Stimulated activated CD4-positive, alpha-beta T cell treated with anti-CD3 and anti-CD28 coated beads, Interleukin-4, amount 100 ng/mL, for 48 hours (primary cell): ENCODE measurements at places on chromosomes 7 and 10.
A peak's percentile ranks its signal among the peaks of the same experiment; 100 is the strongest.

DNA sequence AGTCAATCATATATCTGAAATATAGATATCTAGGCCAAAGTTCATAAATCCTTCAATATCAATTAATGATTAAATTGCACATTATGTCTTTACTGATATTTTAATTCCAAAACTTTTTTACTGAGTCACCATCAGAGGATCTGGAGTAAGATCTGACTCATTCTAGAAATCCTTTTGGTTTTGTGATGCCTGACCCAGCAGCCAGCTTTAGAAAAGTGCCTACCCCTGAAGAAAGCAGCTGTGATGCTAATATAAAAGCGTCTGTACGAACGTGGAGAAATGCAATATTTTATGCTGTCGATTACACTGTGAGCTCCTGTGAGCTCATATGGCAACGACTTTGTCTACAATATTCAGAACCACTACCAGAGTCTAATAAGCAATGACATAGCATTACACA, 142.5 kb upstream of the LRRTM3 start:
- no peak for DNase-seq

DNA sequence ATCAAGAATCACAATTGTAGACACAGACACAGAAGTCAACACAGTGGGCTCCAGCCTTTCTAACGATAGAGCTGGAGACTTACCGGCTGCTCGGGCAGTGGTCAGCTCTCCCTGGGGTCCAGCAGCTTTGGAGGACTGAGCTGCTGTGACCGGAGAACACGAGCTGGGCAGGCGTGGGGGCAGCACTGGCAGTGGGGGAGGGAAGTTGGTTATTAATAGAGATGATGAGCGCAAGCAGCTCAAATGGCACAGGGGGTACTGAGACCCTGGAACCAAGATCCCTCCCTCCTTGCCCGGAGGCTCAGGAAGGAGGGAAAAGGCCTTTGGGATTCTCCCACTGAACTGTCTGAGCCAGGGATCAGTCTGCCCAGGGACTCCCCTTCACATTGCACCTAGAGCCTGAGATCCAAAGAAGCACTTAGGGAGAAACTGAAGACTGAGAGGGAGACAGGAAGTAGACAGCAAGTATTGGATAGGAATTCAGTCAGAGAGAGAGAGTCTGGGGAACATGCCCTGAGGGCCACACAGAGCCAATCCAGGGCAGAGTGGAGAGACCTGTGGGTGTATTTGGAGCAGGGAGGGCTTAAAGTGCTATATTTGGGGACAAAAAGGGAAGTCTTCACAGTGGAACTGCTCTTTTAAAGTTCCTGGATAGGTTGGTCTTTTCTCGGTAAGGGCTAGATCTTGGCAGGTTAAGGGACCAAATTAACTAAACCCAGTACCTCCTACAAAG, at the start of gene MYOZ1:
Gene MYOZ1, minus strand, starts transcription at position 147 of the 733 bp plus-strand sequence. CDS start 1,457 bp downstream, outside the sequence.
- DNase-seq, result no peak

DNA sequence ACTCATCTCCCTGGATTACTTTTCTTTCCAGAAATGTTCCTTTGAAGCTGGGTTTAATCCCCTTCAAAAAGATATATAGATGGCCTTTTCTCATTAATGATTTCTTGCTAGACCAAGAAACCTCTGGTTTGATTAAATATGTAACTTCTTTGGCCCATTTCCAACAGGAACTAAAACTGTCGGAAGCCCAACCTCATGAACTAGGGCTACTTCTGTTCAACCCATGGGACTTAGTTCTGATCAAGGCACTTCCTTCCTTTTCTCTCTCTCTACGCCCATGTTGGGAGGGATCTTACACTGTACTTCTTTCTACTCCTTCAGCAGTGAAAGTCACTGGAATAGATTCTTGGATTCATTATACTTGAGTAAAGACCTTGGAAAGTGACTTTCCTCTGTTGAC, 83.6 kb downstream of the TMEM106B start:
- no peak for DNase-seq

DNA sequence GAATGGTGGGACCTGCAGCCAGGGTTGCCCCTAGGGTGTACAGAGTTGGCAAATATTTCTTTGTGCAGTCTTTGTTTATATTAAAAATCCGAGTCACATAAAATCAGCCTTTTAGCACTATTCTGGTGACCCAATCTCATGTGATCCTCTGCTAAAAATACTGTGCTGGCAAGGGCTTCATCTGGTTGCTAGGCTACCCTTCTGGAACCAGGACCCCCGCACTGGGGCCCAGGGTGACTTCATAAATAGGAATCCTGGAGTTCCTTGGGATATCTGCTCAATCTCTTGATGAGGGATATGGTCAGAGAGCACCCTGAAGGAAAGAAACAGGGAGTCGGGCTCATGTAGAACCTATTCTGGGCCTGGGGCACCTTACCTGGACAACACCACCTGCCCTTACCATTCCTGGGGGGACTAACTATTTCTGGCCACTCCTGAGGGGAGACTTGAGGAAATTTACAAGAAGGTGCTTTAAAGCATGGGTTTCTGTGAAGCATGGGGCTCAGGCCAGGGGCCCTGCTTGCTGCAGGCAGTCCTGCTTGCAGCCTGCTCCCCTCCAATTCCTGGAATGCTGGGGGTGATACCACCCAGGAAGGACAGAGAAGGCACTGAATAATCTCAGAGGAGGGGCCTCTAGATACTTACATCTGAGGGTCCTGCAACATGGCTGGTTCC, 44.7 kb downstream of the SH2D4B start:
- no peak for DNase-seq

DNA sequence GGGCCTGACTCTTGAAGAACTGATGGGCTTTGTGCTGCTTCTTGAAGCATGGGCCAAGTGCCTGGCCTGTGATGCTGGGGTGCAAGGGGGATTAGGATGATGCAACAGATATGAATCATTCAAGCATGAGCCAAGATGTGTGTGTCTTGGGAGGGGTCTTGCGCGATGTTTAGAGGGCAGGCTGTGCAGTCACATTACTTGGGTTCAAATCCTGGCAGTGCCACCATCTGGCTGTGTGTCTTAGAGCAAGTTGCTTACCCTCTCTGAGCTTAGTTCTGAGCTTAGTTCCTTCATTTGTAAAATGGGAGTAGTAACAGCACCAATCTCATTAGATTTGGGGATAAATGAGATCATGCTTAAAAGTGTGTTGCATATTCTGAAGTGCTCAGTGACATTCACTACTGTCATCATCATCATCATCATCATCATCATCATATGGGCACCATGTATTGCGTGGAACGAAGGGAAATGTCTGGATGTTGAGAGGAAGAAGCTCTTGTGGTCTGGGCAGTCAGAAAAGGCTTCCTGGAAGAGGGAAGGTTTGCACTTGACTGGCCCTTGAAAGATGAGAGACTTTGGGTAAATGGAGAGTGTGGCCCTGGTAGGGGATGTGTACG, 9.3 kb downstream of the UNC5B start:
- DNase-seq, result no peak

GRCh38 chr10:4867109-4867519, 41.1 kb downstream of the AKR1E2 start:
- DNase-seq, result no peak

DNA sequence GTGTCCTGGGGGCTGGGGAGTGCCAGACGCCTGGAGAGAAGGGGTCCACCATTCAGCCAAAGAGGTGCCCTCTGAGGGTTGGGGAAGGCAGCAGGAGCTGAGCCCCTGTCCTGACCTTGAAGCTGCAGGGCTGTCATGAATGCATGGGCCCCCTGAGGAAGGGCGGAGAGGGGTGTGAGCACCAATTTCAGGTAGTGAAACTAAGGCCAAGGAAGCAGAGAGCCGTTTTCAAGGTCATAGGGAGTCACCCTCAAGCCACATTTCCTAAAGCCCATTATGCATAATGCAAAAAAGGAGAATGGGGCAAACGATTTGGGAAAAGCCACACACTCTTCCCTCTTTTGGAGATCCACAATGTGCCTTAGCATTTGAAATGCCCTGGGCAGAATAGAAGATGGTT, 37.2 kb downstream of the FIGNL1 start:
- no peak for DNase-seq

GRCh38 chr7:40502359-40502758, 367.6 kb downstream of the SUGCT start:
- DNase-seq, result no peak

GRCh38 chr10:98224509-98224908, 43.5 kb downstream of the LOXL4 start:
- no peak for DNase-seq

GRCh38 chr7:151087245-151088018, 1.2 kb downstream of the AGAP3 start:
- DNase-seq, result peak; percentile 26

DNA sequence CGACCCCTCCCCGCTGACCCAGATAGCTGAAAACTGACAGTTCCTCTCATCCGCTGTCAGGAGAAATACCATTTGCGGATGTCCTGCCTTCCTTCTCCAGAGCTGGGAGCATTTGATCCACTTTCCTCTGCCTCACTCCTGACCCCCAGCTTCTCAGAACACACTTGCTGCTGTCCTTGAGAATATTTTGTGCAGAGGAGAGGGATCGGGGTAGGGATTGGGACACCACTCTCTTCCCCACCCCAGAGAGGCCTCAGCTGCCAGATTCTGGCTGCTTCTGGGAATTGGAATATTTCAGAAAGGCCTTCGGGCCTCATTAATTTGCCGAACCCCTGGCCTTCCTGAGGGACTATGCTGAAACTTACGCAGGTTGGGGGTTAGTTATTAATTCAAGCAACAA, 97.0 kb downstream of the C10orf105 start:
- DNase-seq, result no peak

- no peak for DNase-seq
These were observed 25.6 kb upstream of the ERCC6 start for GRCh38 chr10:49564461-49565009.

GRCh38 chr7:69736126-69736810, 138.0 kb downstream of the AUTS2 start:
- no peak for DNase-seq

- no peak for DNase-seq
These were observed 134.3 kb downstream of the ARL4A start for GRCh38 chr7:12821746-12822145.

GRCh38 chr7:45890902-45891461, 2.7 kb downstream of the IGFBP1 start:
- DNase-seq, result no peak

GRCh38 chr7:3092468-3092867, 48.8 kb upstream of the CARD11 start:
- DNase-seq, result peak; percentile 40

GRCh38 chr7:138074540-138074939, 1.7 kb upstream of the AKR1D1 start:
- DNase-seq, result no peak

DNA sequence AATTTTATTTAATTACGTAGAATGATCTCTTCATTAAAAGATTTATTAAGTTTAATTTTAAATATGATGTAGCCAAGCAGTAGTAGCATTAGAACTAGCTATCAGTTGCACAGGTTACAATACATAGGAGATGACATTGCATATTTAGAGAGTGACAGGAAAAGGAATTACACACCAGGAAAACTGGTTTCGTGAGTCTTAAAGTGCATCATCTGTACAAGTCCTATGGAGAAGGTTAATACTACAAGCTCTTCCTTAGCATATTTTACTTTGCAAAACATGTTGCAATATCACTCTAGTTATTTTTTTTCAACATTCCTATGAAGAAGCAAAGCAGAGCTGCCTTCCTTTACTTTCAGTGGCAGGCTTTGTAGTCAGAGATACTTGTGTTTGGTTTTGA, 20.2 kb upstream of the SEM1 start:
- no peak for DNase-seq

DNA sequence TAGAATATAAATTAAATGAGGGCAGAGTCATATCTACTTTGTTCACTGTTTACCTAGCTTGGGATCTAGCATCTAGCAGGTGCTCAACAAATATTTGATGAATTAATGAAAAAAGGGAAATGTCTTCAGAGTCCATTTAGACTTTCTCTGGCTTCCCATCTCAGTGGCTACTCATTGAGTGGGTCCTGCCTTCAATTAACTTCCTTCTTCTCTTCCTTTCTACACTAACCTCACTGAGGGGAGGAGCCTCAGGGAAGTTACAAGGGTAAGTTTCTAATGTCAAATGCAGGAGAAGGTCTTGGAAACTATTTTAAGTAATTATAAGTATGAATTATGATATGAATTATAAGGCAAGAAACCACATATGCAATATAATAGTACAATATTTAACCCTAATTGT, 28.2 kb upstream of the MPP7 start:
- no peak for DNase-seq

DNA sequence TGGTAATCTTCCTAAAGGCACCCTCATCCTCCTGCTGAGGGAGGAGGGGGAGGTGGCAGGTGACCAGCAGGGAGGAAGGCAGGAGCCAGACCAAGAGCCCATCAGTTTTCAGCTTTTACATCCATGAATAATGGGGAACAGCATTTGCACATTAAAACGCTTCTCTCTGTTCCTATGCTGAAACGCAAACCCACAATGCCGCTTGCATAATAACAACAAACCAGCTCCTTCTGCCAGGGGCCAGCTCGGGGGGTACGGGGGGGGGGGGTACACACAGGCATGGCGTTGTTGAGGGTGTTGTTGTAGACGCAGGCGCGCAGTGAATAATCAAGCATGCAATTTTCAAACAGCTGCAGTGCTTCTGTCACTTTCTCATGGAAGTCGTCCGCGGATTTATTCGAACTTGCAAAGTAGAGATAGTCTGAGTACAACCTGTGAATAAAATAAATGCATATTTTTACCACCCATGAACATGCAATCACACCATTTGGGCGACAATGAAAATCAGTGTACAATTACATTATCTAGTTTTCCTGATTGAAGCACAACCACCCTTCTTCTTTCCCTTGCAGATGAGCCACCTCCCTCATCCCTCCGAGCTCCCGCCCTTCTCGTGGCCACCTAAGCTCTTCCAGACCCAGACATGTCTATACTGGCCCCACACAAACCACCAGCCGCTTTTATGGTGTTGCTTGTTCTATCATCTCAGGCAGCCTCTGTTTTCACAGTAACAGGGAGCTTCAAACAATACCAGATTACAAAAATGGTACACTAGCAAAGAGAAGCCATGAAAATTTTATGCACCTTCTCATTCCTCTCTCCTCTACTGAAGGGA, 72.2 kb downstream of the CHST15 start:
- no peak for DNase-seq

- DNase-seq, result peak; percentile 22
These were observed at the start of gene MET for GRCh38 chr7:116671681-116672595. Gene MET (plus strand): TSS chr7:116672196. CDS start chr7:116699085, 26,889 bp downstream.

GRCh38 chr10:29746080-29746797, 111.5 kb upstream of the SVIL start:
- DNase-seq, result no peak

- DNase-seq, result peak; percentile 33
These were observed 32.8 kb downstream of the TMEM130 start for GRCh38 chr7:98836811-98837629.

DNA sequence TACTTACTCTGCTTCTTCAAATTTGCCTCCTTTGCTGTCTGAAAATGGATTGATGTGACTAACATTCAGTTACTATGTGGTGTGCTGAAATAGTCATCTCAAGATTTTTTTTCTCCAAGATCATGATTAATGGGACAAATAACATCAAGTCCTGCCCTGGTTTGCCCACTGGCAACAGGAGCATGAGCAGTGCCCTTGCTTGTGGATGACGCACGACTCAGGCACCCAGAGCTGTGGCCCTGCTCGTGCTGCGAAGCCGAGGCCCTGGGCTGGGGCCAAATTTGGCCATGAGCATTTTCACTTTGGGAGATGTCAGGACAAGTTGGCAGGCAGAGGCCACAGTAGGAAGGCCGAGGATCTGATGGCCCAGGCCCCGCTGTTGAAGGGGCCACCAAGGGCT, 239.8 kb upstream of the IGFBP3 start:
- DNase-seq, result no peak
